ENCODE measurements at places on chromosomes 1 and 21.

DNA sequence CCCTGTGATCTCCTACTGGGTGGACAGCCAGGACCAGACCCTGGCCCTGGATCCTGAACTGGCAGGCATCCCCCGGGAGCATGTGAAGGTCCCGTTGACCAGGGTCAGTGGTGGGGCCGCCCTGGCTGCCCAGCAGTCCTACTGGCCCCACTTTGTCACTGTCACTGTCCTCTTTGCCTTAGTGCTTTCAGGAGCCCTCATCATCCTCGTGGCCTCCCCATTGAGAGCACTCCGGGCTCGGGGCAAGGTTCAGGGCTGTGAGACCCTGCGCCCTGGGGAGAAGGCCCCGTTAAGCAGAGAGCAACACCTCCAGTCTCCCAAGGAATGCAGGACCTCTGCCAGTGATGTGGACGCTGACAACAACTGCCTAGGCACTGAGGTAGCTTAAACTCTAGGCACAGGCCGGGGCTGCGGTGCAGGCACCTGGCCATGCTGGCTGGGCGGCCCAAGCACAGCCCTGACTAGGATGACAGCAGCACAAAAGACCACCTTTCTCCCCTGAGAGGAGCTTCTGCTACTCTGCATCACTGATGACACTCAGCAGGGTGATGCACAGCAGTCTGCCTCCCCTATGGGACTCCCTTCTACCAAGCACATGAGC, 17.2 kb upstream of the SLC25A44 start:
- DNase-seq = no peak

GRCh38 chr1:61289232-61290098, 207.1 kb downstream of the NFIA start:
- DNase-seq = no peak

- no peak for DNase-seq
These were observed 62.8 kb upstream of the BCAR3 start for GRCh38 chr1:93744299-93744988.

DNA sequence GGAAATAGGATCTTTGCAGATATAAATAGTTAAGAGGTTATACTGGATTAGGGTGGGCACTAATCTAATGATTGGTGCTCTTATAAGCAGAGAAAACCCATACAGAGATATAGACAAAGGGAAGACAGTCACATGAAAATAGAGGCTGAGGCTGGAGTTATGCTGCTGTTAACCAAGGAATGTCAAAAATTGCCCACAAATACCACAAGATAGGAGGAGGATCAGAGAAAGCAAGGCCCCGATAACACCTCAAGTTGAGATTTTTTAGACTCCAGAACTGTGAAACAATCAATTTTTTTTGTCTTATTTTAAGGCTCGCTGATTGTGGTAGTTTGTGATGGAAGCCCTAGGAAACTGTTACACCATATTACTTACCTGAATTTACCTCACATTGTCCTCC, 513.2 kb downstream of the COL11A1 start:
- DNase-seq = peak; percentile 4

GRCh38 chr1:116297495-116298212, 75.4 kb upstream of the ATP1A1 start:
- DNase-seq = no peak

DNA sequence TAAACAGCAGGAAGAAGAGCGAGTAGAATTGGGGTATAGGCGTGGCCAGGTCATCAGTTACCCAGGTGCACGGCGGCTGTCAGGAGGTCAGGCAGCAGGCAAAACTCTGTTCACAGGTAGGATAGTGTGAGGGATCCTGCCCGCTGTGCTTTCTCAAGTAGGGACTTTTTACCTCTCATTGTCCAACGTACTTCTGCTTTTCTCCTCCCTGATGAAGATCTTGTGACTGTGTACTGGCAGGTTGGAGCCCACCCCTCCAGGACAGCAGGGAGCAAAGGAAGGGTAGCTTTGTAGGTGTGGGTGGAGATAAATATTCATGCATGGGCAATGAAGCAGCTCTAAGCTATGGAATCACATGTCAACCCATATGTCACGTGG, 373.5 kb downstream of the KIF26B start:
- DNase-seq = no peak

GRCh38 chr1:6499296-6499695, 7.8 kb upstream of the PLEKHG5 start:
- no peak for DNase-seq

DNA sequence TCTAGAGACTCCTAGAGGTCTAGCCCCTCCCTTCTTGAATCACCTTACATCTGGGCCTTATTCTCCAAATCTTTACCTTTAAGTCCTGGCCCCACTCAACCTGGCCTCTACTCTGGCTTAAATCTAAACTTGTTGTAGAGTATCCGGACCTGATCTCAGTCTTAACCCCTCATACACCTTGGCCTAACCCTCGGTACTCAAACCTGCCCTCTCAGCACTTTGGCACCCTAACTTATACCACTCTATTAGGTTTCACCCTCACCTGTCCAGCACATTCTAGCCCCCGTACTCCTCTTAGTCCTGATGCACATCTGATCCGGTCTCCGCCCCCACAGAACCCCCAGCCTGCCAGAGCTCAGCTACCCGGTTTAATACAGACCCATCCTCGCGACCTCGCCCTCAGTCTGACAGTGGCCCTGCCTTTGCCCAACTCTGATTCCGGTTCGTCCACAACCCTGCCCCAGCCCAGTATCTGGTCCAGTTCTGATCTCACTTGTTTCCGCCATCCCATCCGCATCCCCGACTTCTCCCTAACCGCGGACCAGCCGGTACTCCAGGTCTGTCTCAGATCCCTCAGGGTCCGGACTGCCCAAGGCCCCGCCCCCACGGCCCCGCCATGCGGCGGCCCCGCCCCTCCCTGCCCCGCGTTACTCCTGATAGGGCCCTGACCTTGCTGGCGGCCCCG, 1.5 kb downstream of the TRIM62 start:
- peak; percentile 87 for DNase-seq

DNA sequence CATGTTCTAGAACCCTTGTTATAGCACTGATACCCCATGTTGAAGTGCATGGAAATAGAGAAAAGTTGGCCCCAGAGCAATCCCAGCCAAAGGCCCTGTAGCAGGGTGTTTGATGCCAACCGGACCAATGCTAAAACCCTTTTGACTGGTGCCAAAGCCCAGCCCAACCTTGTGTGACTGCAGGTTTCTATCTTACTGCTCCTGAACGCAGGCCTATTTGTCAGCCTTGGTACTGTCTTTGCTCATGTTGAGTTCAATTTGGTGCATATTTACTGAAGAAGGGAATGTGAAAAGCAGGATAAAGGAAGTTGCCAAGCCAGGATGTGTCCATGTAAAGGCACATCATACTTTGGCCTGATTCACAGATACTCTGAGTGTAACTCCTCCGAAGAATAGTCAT, 51.7 kb upstream of the NFASC start:
- no peak for DNase-seq

DNA sequence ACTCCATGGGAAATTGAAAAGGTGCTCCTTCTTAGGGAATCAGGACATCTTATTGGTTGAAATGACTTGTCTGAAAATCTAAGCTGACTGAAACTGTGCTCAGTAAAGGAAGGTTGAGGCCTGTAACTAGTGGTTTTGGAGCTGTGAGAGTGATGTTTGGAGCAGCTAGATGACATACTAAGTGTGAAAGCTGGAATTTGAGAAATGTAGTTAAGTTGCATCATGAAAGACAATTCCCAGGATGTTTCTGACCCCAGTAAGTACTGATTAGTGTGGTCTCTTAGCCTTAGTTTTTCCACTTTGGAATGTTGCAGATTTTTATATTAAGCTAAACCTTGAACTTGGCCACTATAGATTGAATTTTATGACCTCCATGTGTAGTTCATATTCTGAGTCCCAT, 154.9 kb downstream of the PAPPA2 start:
- DNase-seq = peak; percentile 82

GRCh38 chr1:150053926-150054325, 13.7 kb upstream of the VPS45 start:
- no peak for DNase-seq

DNA sequence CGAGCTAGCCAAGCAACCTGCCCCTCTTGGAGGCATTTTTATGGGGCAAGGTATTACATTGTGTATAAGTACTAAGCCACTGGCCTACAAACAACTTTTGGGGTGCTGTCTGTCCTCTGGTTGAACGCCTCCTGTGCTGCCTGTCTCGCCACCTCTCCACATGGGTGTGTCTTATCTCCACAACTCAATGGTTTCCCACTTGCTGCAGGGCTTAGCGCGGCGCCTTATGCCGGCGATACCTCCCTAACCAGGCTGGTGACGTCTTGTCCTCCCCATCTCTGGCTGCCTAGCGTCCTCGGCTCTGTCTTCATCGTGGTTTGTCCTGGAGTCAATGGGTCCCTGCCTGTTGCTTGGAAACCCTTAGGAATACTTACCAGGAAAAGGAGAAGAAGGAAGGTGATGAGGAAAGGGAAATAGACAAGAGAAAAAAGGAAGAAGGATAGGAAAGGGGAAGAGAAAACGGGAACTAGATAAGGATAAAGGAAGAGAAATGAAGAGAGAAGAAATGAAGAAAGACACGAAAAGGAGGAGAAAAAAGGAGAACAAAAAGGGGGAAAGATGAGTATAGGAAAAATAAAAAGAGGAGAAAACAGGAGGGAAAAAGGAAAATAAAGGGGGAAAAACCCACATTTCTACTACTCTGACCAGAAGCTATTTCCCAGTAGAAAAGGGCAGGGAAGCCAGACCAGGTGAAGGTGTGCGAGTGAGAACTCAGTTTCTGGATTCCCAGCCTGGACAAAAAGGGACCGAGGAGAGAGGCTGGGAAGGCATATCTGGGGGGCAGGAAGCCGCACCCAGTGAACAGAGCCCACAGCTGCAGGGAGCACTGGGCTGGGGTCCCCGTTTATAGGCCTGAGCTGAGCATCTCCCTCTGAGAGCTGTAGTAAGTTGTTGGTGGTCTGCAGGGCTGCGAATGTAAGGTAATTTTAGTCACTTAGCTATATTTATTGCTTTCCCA, 86.2 kb downstream of the CLIC6 start:
- DNase-seq = no peak

- no peak for DNase-seq
These were observed 299.7 kb downstream of the OLFM3 start for GRCh38 chr1:101697072-101697471.

Measured in fibroblast of skin of back (primary cell).